ENCODE measurements at places on chromosomes 3 and 15.
A peak's percentile ranks its signal among the peaks of the same experiment; 100 is the strongest.

- DNase-seq: peak; percentile 39
Measured at GRCh38 chr15:25501828-25502446, 63.1 kb upstream of the UBE3A start.

- DNase-seq: peak; percentile 81
Measured at GRCh38 chr15:42508263-42508690, 12.8 kb downstream of the SNAP23 start.

- no peak for DNase-seq
Measured at GRCh38 chr3:183862610-183863009, 22.1 kb downstream of the PARL start.

DNA sequence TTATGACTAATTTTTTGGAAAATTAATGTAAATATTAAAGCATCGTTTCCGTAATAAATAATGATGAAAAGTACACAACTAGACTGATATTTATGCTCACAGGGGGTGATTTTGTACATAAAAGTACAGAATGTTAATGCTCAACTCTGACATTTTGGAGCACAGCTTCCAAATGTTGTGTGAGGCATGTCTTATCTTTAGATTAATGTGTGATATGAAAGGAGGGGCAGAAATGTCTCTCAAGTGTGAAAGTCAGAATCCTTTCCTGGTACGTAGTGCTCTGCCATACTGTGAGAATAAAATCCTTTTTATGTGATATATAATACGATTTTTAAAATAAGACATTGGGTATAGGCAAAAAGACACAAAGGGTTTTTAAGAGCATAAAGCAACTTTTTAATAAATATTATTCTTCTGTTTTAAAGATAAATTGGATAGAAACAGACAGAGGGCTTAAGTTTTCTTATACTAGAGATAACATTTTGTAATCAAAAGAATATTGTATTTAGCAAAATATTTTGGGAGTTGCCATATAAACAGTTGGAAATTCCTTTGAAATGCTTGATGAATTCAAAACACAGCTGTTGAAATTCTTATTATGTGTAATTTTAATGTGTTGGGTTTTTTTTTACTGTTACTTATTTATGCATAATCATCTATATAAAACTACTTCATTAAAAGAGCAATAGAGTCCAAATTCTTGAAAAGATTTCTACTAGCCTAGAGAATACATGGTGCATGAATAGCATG, 389.7 kb downstream of the RAP2B start:
- DNase-seq: no peak

DNA sequence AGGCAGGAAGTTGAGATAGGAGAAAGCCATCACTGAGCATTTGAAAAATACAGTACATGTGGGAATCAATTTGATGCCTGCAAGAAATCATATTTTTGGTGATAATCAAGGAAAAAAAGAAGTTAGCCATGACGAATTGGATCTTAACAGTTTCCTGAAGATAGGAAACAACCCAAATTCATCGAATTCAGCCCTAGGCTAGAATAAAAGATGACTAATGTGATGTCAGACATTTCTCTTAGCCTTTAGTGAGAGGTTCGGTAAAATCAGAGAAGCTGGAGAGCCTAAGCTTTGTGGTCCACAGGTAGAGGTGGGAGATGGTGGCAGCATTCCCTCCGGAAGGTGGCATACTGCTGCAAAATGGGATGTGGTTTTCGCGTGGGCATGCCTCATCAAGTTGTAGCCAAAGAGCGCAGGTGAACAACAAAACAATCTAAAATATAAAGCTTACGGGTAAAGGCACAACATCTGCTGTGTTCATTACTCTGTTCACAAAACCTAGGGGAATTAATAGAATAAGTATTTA, 144.1 kb upstream of the ALCAM start:
- DNase-seq: no peak

DNA sequence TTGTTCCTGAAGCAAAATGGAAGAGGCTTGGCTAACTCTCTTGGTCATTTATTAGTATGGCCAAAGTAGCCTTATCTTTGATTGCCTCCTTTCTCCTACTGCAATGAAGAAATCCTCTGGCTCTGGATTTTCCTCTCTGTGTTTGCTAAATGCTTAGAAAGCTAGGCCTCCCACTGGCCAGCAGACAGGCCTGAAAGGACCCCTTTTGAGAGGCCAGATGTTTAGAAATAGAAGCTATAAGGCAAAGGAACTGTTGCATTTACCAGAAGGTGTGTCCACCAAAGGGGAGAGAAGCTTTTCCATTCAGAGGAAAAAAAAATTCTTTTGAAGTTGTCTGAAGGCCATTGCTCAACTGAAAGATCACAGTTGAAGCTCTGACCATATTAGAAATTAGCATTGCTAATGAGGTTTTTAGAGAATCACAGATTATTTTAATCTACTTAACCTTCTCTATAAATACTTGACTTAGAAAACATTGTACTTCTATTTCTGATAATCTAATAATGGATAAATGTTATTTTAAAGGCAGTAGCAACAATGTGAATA, 160.8 kb downstream of the SYNPR start:
- no peak for DNase-seq

DNA sequence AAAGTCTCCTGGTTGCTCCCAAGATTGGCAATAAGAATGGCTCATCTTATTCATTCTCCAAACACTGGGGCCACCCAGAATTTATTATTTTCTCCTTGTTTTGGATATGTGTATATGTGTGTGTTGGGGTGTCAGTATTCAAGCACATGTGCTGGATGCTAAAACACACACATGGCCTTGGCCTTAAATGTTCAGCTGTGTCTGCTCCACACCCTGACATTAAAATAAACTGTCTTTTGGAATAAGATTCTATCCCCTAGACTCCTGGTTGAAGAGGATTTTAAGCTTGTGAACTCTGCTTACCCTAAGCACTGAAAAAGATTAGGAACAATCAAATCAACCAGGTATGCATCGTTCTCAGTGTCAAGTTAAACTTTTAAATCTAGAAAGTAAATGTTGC, 382.9 kb upstream of the MCTP2 start:
- DNase-seq: no peak

DNA sequence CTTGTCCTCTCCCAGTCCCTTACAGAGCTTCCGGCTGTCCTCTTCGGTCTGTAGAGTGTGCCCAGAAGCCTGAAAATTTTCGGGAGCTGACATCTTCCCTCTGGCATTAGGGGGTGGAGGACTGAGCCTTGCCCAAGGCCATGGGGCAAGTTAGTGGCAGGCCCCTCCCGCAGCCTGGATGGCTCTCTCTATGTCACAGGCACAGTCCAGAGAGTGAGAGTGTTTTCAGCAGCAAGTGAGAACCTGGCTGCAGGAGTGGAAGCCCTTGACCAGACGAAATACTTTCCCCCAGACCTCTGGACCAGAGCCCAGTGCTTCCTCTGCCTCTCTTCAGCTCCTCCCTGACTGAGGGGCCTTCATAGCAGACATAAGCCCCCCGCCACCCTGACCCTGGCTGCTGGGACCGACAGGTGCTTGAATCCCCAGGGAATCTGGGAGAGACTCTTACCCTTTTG, 50.5 kb upstream of the SEC22A start:
- no peak for DNase-seq

DNA sequence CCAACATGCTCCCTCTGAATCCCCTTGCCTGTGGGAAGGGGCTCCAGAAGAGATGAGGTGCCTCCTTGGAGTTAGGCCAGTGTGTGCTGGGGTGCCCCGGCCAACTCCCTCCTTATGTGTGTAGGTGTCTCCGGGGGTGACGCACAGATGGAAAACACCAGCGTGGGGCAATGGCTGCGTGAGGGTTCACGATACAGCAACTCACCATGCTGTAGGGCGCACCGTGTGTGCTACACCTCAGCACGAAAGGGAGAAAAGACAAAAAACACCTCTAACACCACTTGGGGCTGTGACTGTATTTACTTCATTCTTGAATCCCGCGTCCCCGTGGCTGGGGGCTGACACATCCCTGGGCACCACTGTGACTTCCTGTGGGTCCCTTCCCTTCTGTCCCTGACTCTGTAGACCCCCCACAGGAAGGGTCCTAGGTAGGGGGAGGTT, 1.6 kb upstream of the CALML4 start:
- DNase-seq: no peak

- DNase-seq: no peak
Measured at GRCh38 chr3:129014148-129014547, 13.0 kb downstream of the EFCC1 start.

DNA sequence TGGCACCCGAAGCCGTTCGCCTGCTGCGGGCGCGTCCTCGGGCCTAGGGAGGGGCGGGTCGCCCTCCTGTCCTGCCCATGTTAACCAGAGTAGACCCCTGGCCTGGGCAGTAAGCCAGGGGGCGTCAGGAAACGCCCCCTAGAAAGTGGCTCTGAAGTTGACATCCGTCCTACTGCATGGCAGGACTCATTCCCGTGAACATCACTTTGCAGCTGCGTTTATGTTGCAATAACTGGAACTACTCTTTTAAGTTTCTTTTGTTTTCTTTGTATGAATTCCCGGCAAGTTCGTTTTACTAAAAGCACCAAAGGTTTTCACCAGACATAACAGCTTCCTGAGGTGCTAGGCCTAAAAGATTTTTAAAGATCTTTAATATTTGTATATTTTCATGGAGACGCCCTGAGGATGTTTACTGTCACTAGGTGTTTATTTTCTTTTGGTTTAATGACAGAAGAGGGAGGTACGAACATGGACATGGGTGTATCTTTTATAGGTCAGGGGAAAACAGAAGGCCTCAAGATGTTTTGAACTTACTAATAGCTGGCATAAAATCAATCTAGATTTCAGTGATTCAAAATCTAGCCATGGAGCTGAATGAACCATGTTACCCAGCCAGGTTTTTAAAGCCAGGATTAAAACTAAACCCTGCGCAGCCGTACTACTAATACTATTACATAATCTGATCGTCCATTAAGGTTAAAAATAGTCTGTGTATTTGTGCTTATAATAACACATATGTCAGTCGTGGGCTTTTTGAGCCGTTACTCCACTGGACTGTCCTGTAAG, 1.0 kb downstream of the C15orf61 start:
- peak; percentile 40 for DNase-seq

DNA sequence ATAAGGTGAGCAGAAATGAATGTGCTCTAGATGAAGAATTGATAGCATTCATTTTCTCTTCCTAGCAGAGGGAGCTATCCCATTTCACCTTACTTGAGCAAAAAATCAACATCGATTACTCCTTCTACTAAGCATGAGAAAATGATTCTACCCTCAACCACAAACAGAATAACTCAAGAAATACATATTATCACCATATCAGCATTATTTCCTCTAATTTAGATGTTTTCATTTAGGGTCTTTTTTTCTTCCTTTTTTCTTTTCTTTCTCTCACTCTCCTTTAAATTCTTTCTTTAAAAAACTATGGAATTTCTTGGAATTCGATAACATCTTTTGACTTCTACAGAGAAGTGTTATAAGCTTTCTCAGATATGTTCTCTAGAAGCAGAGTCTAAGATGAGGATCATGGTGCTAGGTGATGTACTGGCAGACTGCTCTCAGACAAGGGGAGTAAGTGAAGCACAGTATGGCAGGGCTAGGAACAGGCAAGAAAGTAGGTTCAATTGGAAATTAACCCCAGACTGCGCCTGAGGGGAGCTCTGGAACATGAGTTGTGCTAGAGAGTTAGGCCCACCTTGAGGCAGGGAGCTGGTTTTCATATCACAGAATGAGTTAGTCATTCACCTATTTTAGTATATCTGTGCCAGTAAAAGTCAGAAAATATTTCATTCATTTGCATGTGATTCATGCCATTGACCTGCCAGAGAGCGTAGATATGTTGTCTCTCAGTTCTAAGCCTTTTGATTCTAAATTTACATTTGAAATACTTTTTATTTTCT, 279.2 kb upstream of the KCNH8 start:
- DNase-seq: no peak

GRCh38 chr3:146035366-146035765, 125.6 kb downstream of the PLOD2 start:
- peak; percentile 71 for DNase-seq

GRCh38 chr3:196218155-196218712, 1.9 kb downstream of the SLC51A start:
- DNase-seq: no peak

- DNase-seq: peak; percentile 89
Measured at GRCh38 chr15:59247364-59247763, 40.7 kb downstream of the LDHAL6B start.

DNA sequence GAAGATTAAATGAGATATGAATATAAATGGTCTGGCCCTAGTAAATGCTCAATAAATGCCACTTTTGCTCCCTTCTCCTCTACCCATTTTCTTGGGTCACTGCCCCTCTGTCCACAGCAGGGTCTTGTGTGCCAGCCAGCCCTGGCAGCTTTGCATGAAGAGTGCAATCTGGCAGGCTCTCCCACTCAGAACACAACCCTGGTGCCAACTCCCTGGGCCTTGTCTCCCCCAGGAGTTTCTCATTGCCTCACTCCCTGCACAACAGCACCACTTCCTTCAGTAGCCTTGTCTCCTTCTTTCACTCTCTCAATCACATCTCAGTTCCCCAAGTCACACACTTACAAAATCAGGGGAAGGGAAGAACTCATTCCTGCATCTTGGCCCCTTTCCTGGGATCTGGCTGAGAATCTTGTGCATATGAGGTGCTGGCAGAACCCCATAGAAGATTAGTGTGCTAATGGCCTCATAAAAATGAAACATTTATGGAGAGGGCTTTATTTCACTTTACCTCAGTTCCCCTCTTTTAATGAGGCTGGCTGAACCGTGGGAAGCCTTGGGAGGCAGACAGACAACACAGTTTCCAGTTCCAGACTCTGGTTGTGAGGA, 445.9 kb upstream of the PROK2 start:
- no peak for DNase-seq

GRCh38 chr3:123421353-123422174, 27.3 kb downstream of the ADCY5 start:
- peak; percentile 14 for DNase-seq

DNA sequence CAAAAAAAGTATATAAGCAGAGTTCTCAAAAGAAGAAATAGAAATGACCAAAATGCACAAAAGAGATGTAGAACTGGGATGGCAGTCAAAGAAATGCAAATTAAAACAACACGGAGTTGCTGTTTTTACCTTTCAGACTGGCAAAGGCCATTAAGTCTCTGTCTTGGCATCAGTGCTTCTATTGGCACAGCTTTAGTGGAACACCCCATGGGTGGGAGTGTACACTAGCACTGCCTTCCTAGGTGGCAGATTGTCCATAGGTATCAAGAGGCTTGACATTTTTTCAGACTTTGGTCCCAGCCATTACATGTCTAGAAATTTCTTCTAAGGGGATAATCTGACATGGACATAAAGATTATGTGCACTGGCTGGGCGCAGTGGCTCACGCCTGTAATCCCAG, 58.1 kb upstream of the VILL start:
- no peak for DNase-seq

DNA sequence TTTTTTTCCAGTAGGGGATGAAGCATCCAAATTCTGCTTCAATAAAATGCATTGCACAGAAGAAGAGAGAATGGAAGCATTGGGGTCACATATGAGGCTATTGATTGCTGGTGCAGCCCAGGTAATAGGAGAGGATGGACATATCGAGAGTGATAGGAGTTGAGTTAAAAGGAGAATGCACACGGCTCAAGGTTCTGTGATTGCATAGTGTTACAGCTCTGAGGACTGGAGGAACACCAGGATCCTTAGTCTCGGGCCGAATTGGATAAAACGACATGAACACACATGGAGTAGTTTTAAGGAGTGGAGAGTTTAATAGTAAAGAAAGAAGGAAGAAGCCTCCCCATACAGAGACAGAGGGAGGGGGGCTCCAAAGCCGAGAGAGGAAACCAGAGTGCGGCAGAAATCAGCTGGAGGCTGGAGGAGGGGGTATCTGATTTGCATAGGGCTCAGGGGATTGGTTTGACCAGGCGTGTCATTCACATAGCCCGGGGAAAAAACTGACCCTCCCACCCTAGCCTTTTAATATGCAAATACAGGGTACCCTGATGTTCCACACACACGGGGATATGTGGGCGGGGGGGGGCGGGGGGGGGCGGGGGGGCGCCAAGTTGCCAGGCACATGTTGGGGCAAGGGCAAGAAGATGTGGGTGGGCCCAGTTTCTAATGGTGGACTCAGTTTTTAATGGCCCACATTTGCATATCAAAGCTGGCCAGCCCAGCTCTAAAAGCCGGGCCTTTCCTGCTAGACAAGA, 156.9 kb downstream of the AGBL1 start:
- no peak for DNase-seq

Data from fibroblast of pulmonary artery (primary cell).